Activated CD8-positive, alpha-beta T cell treated with anti-CD3 and anti-CD28 coated beads for 36 hours (primary cell): ENCODE measurements at places on chromosomes 7 and 10. TPM values are rescaled to one million over a fixed set of nuclear protein-coding genes. Genes with fewer than 3 reads are reported as not detected.

DNA sequence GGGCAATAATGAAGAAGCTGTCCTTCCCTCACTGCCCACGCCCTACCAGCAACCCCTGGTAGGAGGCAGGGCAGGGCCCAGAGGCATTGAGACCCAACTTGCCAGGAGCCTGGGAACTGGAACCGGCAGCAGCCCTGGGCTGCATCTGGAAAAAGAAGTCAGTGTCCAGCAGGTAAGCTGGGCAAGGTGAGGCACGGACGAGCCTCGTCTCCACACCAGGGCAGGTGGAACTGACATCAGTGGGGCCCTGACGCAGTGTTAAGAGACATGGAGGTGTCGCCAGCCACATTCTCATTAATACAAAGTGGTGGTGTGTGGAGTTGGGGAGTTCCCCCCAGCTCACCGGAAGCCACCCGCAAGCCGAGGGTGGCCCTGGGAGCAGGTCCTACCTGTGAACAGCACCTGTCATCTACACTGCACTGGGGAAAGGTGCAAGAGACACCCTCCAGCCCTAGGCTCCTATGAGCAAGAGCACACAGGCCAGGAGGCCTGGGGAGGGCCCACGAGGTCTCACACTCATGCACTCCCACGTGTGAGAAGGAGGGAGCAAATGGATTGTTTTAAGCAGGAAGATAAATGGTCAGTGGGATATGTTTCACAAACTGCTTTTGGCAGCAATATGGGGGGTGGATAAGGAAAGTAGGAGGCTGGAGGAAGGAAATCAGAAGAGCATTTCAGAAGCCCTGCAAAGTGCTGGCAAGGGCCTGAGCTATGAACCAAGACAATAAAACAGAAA, 53.6 kb downstream of the COBL start:
- no peak for DNase-seq

DNA sequence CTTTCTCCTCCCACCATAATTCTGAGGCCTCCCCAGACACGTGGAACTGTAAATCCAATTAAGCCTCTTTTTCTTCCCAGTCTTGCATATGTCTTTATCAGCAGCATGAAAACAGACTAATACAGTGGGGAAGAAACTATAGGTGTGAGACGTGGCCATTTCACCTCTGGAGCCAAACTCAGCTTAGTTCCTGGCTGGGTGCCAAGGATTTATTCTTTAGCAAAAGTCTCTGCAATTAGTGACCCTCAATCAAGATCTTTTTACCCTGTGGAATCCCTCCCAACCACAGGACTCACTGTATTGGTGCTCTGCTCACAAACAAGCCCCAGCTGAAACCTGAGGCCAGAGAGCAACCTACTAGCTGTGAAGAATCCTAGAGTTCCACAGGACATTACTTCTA, 28.1 kb upstream of the SFTPD start:
- DNase-seq, result no peak

The LRRC17 gene
- not detected for total RNA-seq

The NCF1 gene
- total RNA-seq, result 2.4 TPM

GRCh38 chr10:124005991-124006392, 87.4 kb downstream of the CHST15 start:
- DNase-seq, result no peak

The NUTM2D gene
- 1.1 TPM for total RNA-seq
